Brain pericyte (primary cell): ENCODE measurements at places on chromosomes 2 and 18.
A peak's percentile ranks its signal among the peaks of the same experiment; 100 is the strongest.

DNA sequence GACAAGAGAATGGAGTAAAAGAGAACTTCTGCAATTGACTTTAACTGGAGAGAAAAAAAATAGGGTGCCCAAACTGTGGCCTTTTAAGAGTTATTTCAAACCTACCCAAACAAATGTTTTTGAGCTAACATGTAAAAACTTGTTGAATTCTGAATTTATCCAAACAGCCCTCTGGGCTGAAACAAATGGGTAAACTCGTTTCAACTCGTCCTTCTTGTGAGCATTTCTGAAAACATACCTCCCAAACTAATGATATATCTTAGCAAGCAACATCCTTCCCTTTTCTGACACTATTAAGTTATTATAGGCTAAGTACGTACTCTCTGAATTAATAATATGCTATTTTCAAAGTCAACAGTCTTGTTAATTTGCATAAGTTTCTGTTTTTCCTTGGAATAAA, 793.0 kb upstream of the ACVR2A start:
- no peak for DNase-seq

DNA sequence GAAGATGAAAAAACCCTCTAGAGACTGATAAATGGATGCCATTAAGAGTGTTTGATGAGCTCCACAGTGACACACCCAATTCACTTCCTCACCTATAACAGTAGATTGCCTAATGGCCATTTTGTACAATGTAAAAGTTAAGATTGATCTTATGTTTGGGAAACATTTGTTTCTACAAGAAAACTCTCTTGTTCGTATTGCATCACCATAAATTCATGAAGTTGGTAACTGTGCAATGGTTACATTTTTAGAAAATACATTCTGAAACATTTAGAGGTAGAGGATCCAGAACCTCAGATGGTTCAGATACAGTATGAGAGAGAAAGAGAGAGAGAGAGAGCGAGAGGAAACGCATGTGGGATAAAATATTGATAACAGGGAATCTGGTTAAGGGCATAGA, 31.8 kb downstream of the DAPL1 start:
- no peak for DNase-seq

DNA sequence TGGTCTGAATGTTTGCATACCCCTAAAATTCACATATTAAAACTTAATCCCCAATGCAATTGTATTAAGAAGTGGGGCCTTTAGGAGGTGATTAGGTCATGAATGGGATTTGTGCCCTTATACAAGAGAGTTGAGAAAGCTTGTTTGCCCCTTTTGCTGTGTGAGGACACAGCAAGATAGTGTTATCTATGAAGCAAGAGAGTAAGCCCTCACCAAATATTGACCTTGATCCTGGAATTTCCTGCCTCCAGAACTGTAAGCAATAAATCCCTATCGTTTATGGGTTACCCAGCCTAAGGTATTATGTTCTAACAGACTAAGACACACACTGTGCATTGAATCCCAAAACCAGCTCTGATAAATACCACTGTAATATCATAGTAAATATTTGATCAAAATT, 32.2 kb downstream of the NR4A2 start:
- DNase-seq, result no peak

DNA sequence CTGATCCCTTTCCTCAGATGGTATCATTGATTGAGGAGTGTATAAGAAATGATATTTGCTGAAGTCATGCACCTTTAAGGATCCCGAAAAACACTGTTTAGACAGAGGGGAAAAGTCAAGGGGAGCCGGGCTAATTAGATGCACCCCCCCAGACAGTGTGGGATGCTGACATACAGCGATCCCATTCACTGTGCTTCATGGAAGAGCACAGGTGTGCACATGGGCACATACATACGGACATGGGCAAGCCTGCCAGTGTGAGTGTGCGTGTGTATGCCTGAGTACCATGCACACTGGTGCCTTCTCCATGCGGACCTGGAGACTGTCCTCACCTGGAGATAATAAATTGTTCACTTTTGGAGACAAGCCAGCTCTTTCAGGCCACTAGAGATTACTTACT, 22.6 kb downstream of the MEIS1 start:
- no peak for DNase-seq

GRCh38 chr2:221120643-221121042, 451.5 kb downstream of the EPHA4 start:
- DNase-seq, result no peak

- DNase-seq, result no peak
Observed at GRCh38 chr2:190210471-190210870, 109.2 kb downstream of the HIBCH start.

GRCh38 chr2:121286506-121286905, 1.5 kb upstream of the TFCP2L1 start:
- DNase-seq, result no peak

DNA sequence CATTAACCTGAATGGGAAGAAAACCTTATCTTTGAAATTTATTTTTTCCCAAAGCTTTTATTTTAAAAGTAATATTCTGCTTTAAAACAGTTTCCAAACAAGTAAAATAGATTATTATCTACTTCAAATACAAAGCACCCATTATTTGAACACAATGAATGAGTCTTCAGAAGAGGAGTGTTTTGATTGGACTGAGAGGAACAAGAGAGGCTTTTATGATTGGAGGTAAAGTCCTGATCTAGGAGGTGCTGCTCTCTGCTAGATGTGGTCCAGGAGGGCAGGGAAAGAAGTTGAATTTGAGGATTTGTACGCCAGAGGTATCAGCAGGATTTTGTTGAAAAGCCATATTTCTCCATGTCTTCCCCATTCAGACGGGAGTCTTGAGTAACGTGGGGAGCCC, 900.7 kb downstream of the SOCS6 start:
- DNase-seq, result no peak

- no peak for DNase-seq
Observed at GRCh38 chr2:96113951-96114350, 2.4 kb downstream of the ADRA2B start.

GRCh38 chr18:75170022-75170789, 38.7 kb downstream of the PTGR3 start:
- DNase-seq, result no peak

DNA sequence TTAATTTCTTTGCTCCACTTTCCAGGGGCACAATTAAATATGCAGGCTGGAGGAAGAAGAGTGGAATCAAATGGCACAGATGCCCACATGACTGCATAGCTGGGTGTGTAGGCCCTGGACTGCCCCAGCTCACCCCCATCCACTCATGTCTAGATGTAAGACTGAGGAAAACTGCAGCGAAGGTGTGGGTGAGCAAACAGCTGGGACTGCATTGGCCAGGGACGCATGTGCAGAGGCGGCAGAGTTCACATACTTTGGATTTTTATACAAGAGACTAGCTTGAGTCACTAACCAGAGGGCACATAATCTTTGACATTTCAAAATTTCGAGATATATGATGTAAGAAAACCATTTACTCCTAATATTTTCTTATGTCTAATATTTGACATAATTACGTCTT, 60.1 kb downstream of the SPIRE1 start:
- DNase-seq, result peak; percentile 7

DNA sequence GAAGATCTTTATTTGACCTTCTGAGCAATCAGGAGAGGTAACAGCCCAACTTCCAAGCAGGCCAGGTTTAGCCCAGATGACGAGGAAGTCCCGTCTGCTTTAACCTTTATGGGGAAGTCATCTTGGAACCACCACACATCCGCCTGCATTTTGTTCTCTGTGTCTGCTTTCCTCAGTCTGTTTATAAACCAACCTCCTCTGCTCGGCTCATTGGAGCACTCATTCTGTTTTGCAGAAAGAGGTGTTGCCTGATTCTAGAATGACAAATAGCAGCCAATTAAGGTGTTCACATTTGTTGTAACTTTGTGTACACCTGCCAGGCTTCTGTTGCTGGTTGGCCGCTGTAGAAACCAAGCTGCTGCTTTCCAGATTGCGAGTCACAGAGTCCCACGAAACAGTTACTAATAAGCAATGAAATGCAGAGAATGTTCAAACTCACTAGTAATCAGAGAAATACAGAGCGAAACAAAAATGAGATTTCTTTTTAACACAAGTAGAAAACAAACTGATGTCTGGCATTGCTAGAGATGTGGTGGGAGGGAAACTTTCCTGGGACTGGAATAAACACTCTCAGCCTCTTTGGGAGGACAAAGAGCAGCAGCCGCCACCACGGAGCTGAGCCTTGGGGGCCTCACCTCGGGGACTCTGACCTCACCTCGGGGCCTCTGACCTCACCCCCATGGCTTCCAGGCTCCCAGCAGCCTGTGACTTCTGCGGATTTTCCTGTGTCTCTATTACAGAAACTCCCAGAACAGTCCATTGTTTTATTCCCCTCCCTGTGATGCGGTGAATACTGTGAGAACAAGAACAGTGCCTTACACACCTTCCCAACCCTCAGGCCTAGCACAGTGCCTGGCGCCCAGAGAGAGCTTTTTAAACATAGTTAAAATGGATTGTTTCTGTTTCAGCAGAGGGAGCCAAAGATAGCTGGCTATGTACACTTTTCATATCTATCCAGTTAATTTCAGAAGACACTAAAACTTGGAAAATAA, 64.0 kb downstream of the MBP start:
- DNase-seq, result no peak

DNA sequence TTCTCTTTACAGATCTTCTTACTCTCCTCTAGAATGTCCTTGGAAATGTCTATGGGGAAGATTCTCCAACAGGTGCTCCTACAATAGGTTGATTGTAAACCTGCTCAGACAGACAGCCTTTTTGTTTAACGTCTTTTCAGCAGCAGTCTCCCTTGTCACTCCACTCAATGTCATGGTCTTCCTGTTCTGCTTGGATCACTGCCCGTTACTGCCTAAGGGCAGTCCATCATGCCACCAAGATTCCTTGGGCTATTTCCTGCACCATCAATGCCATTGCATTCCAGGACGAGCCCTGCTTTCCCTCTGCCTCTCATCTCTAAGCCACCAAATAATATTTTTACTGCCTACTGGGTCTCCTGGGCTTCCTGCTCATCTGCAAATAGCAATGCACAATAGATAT, 97.4 kb upstream of the GALNT5 start:
- DNase-seq, result no peak

DNA sequence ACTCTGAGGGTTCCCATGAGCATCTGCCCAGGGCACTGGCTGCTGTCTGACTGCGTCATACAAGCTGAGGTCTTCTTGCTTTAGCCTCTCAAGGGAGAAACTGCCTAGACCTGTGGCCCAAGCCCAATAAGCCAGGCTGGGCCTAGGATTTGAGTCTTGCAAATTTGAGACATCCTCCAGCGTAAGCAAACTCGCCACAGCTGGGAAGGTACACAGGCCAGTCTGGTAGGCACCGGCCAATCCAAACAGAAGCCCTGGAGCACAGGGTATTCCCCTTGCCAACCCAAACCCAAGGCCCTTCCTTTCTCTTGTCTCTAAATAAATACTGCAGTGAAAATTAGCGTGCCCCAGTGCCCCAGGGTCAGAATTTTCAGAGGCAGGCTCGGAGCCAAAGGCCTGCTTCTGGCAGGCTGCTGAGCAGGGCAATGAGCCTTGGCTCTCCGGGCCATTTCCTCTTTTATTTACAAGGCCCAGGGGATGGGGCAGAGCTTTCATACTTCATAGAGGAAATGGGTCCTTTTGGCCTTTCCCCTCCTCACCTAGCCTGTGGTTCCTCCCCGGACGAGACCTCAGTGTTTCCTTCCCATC, 33.3 kb downstream of the POLR1A start:
- DNase-seq, result peak; percentile 96

- no peak for DNase-seq
Observed at GRCh38 chr18:58569490-58569911, 59.4 kb downstream of the ALPK2 start.

DNA sequence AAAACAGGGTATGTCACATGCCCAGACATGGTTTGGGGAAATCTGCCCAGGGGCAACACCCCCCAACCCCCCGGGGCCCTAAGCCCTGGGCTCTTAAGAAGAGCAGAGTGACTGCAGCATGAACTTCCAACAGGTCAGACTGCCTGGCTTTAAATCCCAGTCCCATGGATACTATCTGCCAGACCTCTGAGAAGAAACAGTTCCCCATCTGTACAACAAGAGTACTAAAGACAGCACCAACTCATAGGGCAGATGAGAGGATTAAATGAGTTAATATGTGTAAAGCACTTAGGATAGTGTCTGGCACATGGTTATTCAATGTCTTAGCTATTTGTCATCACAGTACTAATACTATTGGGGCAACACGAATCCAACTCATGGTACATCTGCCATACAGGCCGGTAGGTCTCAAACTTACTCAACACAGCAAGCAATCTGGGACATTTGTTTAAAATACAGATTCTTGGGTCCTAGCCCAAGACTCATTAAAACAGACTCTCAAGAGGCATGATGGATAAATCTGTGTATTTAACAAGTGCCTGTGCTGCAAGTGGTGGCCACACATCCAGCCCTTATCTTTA, 23.4 kb downstream of the CDH2 start:
- no peak for DNase-seq

- DNase-seq, result no peak
Observed at GRCh38 chr2:190791976-190792575, 88.5 kb upstream of the GLS start.

DNA sequence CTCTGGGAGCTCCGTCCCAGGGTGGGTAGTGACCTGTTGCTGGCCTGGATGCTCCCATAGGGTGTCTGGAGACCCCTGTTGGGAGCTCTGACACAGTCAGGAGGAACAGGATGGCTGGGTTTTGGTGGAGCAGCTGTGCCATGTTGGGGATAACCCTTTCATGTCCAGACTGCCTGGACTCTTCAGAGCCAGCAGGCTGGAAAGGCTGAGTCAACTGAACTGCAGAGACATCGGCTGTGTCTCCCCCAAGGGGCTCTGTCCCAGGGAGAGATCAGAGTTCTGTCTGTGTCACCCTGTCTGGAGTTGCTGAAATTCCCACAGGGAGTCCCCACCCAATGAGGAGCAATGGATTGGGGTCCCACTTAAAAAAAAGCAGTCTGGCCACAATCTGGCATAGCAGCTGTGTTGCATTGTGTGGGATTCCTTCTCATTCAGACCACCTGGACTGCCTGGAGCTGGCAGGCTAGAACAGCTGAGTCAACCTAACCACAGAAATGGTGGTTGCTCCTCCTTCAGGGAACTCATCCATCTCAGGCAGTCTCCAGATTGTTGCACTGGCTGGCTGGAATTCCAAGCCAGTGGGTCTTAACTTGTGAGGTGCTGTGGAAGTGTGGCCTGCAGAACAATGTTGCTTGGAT, 37.2 kb downstream of the AGPS start:
- peak; percentile 55 for DNase-seq

DNA sequence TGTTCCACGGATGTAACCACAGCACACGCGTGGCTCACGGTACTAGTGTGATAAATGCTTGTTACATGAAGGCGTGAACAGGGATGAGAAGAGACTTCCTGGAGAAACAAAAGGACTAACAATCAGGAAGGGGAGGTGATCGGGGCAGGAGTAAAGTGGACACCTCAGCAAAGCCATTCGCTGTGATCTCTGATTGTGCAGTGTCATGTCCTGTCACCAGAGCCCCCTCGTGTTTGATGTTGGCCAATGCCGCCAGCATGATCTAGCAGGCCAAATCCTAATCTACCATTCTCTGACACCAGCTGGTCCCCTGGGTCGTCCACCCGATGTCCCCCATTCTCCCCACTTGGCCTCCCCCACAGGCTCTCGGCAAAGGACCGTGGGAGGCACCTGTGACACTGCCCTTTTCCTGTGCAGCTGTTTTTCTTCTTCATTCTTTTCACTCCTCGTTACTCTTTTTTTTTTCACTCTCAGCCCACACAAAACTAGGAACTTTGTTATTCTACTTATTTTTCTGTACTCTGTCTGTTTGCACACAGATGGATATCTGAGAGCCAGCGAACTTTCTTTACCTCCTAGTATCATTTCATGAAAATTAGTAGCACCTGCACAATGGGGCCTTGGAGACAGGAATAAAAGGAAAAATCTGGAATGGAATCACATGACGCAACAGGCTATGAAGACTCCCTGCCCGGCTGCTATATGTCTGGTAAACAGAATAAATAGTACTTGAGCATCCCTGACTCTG, 146.8 kb downstream of the TGIF1 start:
- DNase-seq, result no peak
